Osteoblast (primary cell): ENCODE measurements at places on chromosomes 3 and 15. TPM values are rescaled to one million over a fixed set of nuclear protein-coding genes. Genes with fewer than 3 reads are reported as not detected.

The GFM1 gene
- 46.9 and 52.5 TPM in 2 replicates for total RNA-seq

The PLXNA1 gene
- total RNA-seq, result 91.3 and 107 TPM in 2 replicates

The GOLGA6L24 gene
- total RNA-seq, result not detected in 2 replicates

The POTEB3 gene
- not detected in 2 replicates for total RNA-seq

The TTLL13 gene
- under 0.01 TPM in 2 replicates for total RNA-seq

The CAMP gene
- total RNA-seq, result not detected in 2 replicates

The GRM2 gene
- total RNA-seq, result under 0.01 TPM in 1 of 2 replicates, not detected in the other

The FHIT gene
- total RNA-seq, result 2.4 and 3.3 TPM in 2 replicates

The LRTM1 gene
- total RNA-seq, result not detected in 2 replicates

The VEPH1 gene
- 23.2 and 25.3 TPM in 2 replicates for total RNA-seq

The GABRA5 gene
- not detected in 2 replicates for total RNA-seq

The PLIN1 gene
- under 0.01 TPM in 1 of 2 replicates, not detected in the other for total RNA-seq

The CFAP100 gene
- not detected in 2 replicates for total RNA-seq

The HIGD2B gene
- total RNA-seq, result under 0.01 TPM in 1 of 2 replicates, not detected in the other

The AADACL2 gene
- total RNA-seq, result not detected in 2 replicates

The SETD5 gene
- 103 and 106 TPM in 2 replicates for total RNA-seq

The LRRC2 gene
- 4.7 and 5.1 TPM in 2 replicates for total RNA-seq

The SLC6A1 gene
- not detected in 2 replicates for total RNA-seq
